ENCODE measurements at places on chromosomes 3 and 15.
A peak's percentile ranks its signal among the peaks of the same experiment; 100 is the strongest.

- peak; percentile 30 for DNase-seq
Observed at GRCh38 chr3:126081618-126082361, 2.1 kb downstream of the SLC41A3 start.

- DNase-seq = no peak
Observed at GRCh38 chr3:141452045-141452444, 34.8 kb upstream of the RASA2 start.

DNA sequence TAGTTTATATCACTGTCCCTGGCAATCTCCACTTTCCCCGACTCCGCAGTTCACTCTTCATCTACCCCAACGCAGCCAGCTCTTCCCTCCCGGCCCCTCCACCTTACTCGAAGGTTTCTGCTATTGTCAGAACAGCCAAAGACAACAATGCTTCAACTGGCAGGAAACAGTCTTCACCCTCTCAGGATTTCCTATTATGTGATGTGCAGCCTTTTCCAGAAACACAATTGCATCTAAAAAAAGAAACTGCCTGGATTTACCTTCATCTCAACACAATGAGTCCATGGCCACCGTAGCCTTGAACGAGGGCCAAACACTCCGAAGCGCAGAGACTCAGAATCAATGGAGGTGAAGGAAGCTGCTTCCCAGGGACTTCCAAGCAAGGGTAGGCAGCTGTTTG is 182.1 kb upstream of the TSC22D2 start:
- no peak for DNase-seq

- DNase-seq = no peak
Observed at GRCh38 chr15:45427085-45427484, 48.7 kb upstream of the GATM start.

GRCh38 chr3:150968341-150969035 is 4.0 kb downstream of the CLRN1 start:
- no peak for DNase-seq

- DNase-seq = no peak
Observed at GRCh38 chr3:150180334-150180733, 209.6 kb upstream of the PFN2 start.

- peak; percentile 15 for DNase-seq
Observed at GRCh38 chr15:41585127-41586047, 26.4 kb downstream of the TYRO3 start.

- DNase-seq = no peak
Observed at GRCh38 chr15:31127596-31128261, 26.2 kb upstream of the TRPM1 start.

DNA sequence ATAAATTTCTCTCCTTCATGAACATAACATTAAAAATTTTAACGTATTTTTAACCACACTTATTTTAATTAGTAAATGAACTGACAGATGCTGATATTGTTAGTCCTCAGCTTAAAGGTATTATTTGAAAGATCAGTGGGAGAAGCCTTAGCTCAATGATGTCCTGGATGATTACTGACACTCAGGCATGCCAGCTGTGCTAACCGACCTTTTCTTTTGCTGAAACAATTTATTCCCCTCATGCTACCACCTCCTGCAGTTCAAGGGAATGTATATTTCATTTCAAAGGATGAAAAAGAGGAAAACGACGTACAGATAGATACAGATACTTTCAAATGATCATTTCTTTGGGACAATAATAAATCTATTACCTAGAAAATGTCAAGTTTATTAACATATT is 620.8 kb downstream of the FGF12 start:
- no peak for DNase-seq

- DNase-seq = no peak
Observed at GRCh38 chr3:46324036-46324435, 29.9 kb upstream of the CCR2 start.

GRCh38 chr3:146233487-146233886 is 17.4 kb downstream of the PLSCR4 start:
- no peak for DNase-seq

- DNase-seq = no peak
Observed at GRCh38 chr3:10912786-10913185, 79.8 kb upstream of the SLC6A1 start.

GRCh38 chr15:101684384-101684783 is 32.2 kb upstream of the TM2D3 start:
- no peak for DNase-seq

GRCh38 chr3:18419232-18419631 is 5.9 kb downstream of the SATB1 start:
- no peak for DNase-seq

- peak; percentile 26 for DNase-seq
Observed at GRCh38 chr3:47163169-47164006, 525 bp downstream of the SETD2 start.

DNA sequence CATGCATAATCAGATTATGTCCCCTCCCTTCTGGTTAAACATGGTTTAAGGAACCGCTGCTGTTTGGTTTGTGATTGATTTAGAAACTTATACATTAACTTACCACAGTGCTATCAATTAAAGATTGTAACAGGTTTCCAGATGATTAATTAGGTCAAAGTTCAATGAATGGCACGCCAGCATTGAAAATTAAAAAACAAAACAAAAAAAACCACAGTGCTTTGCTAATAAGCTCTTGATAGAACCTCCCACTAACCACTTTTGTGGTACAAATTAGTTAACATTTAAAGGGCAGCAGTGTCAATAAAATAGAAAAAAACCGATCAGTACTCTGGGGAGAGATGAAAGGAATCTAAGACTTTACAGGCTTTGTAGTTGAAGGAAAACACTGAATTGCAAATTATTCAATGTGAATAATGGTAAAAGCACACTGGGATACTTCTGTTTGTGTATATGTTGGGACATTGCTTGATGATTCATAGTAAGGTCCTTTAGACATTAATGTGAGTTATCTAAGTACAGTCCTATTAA is 7.6 kb upstream of the C3orf38 start:
- no peak for DNase-seq

- DNase-seq = no peak
Observed at GRCh38 chr3:139006051-139006716, at the start of gene PRR23A. Gene PRR23A, minus strand, starts transcription at chr3:139006268. Its CDS starts 0 bp downstream, at chr3:139006268.

DNA sequence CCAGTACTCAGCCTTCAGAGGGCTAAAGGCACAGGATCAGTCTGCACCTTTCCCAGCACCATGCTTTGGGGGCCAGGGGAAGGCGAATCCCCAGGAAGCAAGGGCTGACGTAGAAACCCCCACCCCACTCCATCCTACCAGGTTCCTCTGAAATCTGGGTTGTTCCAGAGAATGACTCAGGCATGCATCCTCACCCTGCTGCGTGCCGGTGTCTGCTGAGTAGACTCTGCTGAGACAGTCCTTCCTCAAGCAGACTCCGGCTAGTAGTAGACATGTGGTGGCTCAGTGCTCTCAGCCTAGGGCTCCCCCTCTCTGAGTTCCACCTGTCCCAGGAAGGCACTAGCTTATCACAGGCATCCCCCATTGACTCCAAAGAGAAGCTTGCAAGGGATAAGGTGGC is 9.0 kb downstream of the TMEM43 start:
- DNase-seq = no peak

DNA sequence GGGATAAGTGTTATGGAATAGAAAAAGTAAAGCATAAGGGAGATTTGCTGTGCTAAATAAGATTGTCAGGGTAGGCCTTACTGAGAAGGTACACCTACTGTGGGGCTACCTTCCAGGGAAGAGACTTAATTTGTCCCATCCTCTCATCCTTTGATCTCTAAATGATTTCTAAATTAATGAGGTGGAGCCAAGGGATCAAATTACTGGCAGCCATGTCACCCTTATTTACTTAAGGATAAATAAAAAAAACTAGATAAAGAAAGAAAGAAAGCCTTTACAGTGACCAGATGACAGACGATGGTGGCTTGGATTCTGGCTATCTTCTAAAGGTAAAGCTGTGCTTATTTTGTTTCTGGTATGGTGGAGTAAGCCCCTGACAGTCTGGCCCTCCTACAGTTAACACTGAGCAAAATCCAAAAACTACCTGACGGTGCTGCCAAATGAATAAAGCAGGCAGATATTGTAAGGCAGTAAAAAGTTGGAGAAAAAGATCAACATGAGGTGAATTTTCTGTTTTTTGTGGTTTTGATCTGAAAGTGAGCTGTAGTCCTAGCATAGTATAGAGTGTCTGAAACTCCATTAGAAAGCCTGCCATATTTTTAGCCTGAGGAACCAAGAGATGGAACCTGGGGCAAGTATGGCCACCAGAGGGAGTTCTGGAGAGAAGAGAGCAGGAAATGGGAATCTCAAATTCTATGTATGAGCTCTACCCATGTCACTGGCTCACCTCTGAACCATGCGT is 285.1 kb upstream of the MANF start:
- no peak for DNase-seq

DNA sequence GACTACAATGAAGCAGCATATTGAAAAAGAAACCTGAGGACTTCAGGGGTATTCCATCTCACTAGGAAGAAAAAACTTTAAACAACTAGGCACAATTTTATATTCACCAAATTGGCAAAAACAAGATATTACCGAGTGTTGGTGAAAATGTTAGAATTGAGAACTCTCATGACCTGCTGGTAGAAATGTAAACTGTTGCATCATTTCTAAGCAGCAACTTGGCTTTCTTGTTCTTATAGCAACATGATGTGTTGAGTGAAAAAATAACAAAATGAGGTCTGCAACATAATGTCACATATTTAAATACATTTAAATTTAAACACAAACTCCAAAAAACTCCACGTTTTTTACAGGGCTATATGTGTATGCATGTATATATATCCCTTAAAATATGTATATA is 59.0 kb upstream of the SPPL2A start:
- DNase-seq = no peak

- DNase-seq = no peak
Observed at GRCh38 chr3:172204716-172205115, 165.3 kb downstream of the FNDC3B start.

- DNase-seq = no peak
Observed at GRCh38 chr3:188769831-188770230, 401.9 kb upstream of the TPRG1 start.

- DNase-seq = no peak
Observed at GRCh38 chr3:31091748-31092147, 197.3 kb upstream of the GADL1 start.

- no peak for DNase-seq
Observed at GRCh38 chr15:92429378-92430068, 35.8 kb downstream of the ST8SIA2 start.

- DNase-seq = no peak
Observed at GRCh38 chr3:105499961-105500360, 133.3 kb downstream of the ALCAM start.

GRCh38 chr3:128486681-128487537 is 6.1 kb downstream of the GATA2 start:
- DNase-seq = peak; percentile 39

- no peak for DNase-seq
Observed at GRCh38 chr15:53404930-53405493, 354.5 kb downstream of the WDR72 start.

GRCh38 chr15:93333796-93334195 is 244.8 kb upstream of the RGMA start:
- DNase-seq = no peak

- no peak for DNase-seq
Observed at GRCh38 chr3:140845882-140846281, 95.8 kb upstream of the SLC25A36 start.

DNA sequence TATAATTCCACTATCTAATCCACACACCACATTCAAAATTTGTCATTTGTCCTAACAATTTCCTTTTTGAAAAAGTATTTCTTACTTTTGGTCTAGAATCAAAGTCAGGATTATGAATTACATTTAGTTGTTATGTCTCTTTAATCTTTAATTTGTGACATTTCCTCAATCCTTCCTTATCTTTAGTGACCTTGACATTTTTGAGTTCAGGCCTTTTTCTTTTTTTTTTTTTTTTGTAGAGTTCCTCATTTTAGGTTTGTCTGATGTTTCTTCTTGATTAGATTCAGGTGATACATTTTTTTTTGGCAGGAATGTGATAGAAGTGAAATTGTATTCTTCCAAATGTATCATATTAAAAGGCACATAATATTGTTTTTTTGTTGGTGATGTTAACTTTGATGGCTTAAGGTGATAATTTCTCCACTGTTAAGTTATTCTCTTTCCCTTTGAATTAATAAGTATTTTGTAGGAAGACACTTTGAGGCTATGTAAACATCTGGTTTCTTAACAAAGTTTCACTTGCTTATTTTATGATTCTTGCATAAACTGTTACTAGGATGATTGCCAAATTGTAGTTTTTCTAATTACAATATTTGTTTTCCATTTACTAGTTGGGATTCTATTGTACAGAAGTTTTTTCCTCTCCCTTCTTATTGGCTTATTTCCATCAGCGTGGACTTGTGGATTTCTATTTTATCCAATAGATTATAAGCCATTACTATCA is 16.3 kb downstream of the SLC35G2 start:
- no peak for DNase-seq

DNA sequence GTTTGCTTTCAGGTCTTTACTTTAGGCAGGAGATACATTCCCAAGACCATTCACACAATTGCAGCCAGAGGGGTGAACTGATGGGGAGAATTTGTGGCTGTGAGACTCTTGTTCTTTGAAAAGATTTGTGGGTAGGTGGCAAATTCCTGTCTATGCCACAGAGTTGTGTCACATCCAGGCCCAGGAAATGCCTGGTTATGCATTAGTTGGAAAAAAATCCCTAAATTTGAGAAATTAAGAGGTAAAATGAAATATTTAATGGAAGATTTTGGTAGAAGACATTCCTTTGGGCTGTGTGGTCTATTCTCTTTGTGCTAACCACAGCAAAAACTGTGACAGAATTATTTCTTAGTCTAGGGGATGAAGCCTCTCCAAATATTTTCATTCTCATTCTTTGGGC is 28.8 kb downstream of the SAMMSON start:
- DNase-seq = no peak

DNA sequence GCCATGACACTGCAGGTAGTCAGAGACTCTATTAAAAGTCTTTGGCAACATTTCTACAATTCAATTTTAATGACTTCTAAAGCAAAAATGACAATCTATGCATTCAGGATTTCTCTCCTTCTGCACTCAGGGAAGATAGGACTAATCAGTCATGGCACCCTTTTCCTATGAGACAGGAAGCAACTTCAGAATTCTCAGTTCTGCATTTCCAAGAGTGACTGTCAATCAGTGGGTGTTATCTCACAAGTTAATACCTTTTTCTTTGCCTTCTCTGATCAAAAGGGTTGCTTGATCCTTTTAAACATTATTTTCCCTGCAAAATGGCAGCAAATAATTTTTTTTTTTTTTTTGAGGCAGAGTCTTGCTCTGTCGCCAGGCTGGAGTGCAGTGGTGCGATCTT is 7.8 kb upstream of the ICE2 start:
- DNase-seq = no peak

GRCh38 chr3:61650276-61650675 is 88.9 kb downstream of the PTPRG start:
- DNase-seq = no peak

DNA sequence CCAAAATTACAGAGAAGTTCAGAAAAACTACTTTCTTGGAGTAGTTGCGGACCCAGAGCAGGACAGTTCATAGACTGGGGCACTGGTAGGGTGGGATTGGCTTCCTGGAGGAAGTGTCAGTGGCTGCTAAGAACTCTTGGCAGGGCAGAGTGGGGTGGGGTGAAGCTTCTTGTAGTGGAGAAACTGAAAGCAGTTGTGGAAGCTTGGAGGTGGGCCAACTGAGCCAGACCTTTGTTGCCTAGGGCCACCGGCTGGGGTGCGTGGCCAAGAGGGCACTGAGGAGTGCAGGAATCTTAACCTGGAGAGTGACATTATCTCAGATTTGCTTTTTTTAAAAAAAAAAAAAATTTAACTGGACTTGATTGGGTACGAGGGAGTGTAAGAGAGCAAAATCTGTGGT is 3.1 kb downstream of the KAT2B start:
- no peak for DNase-seq
